ENCODE measurements at places on chromosomes 1 and 21.

DNA sequence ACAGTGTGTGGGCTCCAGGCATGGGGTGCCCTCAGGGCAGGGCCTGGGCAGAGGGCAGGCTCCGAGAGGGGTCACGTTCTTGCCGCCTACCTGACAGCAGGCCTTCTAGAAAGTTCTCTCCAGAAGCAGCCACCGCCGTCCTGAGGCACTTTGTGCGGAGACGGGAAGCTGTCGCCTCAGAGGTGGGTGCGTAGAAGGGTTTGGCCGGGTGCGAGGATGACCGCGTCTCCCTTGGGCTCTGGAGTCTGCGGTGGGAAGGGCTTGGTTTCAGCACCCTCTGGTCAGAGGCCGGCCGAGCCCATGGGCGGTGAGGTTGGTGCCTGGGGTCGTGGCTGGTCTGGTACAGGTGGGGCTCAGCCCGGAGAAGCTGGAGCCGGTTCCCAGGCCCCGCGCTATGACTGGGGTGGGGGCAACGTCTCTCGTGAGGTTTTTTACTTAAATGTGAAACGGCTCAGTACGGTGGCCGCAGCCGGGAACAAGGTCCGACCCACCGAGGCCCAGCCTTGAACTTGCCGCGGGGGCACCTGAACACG lies 10.1 kb upstream of the TTLL10 start:
- DNase-seq, result no peak

- no peak for DNase-seq
Observed at GRCh38 chr1:64302971-64303370, 99.5 kb downstream of the UBE2U start.

DNA sequence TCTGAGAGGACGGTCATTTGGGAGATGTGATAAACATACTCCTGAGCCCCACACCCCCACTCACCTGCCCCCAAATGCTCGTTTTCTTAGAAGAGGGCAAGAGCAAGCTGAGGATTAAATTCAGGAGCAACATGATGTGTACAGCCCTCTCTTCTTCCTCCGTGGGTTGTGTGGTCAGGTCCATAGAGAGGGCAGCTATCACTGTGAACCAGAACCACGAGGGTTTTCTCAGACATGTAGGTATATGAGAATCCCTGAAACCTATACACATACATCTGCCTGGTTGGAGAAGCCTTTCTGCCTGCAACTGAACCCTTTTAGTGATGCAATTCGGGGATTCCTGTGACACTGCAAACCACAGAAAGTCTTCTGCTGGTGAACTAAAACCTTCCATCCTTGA lies 38.9 kb downstream of the PGM1 start:
- DNase-seq, result no peak

DNA sequence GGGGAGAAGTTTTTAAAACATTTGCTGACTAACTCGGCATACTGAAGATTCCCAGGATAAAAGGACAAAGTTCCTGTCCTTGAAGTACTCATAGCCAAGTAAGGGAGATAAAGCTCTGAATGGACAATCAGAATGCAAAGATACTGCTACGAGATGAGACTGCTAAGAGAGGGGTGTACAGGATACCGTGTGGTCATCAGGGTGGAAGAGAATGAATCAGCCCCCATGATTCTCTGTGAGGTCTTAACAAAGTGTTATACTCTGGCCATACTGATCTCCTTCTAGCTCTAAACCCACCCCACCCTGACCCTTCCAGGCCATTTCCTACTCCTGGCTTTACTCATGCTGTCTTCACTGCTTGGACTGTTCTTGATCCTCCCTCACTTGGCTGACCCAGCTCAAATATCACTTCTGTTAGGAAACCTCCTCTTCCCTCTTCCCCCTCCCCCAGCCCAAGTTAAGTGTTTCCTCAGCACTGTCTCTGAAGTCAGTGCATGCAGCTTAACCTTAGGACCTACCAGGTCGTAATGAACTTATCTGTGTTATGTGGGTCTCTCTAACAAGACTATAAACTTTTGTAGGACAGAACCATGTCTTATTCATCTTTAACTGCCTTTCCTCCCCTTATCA lies 15.8 kb upstream of the MAGOH start:
- no peak for DNase-seq

DNA sequence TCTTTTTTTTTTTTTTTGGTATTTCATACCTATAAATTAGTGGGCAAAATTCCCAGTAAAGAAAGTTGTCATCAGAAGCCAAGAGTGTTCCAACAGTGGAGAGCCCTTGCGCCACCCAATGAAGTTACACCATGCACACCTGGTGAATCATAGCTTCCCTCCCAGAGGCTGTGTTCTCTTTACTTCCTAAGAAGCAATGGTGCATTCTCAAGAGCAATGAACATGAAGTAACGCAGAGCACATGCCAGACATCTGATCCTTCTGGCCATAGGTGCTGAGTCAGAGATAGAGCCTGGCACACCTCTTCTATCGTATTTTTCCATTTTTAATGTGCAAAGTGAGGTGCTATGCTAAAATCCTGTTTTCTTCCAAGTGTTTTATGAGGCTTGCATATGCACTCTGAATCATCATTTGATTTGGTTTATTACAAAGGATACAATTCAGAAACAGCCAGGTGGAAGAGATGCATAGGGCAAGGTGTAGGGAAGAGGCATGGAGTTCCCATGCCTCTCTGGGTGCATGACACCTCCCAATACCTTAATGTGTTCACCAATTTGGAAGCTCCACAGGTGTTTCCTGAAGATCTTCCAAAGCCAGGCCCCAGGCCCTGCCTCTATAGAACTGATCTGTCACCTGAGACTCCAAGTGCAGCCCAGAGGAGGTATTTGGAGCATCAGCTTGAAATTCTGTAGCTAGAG lies 408.0 kb downstream of the SIPA1L2 start:
- DNase-seq, result no peak

DNA sequence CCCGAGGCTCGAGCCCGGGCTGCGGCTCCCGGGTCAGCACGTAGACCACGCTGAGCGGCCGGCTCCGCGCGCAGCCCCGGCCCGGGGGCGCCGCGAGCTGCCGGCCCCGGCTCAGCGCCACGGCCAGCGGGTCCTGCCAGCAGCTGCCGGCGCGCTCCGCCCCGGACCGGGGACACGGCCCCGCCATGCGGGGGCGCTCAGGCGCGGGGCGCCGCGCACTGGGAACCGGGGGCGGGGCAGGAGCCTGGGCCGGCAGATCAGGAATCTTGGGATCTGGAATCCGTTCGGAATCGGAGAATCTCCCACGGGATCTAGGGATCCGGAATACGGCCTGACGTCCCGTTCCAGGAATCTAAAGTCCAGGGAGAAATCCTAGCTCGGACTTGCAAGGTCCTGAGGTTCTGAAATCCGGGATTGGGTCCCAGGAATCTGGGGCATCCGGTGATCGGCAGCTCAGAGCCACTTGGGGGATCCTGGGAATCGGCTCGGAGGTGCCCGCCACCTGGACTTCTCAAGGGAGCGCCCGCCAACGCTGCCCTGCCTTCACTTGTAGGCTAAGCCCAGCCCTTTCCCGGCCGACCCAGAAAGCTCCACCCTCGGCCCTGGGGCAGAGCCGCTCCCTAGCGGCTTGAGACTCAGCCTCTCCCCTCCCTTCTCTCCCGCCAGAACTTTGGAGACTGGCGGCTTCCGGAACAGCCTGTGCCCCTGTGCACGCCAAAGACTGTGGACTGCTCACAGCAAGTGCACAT lies at the start of gene MAP3K6:
MAP3K6 (minus strand) TSS at position 551 of the 749 bp plus-strand sequence; CDS start at position 187, 364 bp downstream.
- peak; percentile 72 for DNase-seq

GRCh38 chr1:245240648-245241165 lies 85.9 kb downstream of the KIF26B start:
- DNase-seq, result no peak

DNA sequence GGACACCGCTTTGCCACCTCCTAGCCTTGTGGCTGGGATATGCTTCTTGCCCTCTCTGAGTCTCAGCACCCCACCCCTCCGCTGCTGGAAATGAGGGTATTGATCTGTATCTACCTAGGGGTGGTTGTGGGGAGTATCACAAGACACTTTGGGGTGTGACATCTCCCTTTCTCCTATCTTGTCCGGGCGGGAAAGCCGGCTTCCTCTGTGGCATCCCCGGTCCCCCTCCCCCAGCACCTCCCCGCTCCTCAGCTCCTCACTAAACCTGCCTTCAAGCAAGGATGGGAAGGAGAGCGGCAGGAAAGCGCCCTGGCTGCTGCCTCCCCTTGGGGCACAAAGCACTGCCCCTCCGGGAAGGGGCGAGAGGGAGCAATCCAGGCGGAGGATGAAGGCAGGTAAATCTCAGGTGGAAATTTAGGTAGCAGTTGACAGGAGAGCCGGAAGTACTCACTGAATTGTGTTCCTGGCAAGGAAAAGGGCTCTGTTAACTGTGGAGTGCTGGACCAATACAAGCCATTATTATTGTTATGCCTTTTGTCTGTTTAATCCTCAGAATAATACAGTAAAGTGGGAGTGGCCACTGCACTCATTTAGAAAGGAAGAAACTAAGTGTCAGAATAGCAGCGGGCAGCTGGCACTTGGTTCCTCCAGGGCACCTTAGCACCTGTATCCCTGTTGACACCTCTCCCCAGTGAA lies 49.0 kb upstream of the LRP8 start:
- no peak for DNase-seq

DNA sequence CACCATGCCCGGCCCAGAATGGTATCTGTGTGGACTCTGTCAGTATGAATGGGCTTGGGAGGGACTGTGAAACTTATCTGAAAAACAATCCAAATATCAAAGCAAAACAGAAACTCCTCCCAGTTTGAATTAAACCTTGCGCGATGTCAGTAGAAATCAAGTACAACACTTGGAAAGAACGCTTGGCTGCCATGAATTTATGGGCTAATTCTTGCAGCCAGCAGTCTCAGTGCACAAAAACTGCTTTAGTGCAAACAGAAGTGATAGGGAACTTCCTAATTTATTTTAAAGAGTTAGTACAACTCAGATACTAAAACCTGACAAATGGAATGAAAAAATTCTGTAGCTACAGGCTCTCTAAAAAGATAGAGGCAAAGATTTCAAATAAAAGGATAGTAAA lies 8.5 kb downstream of the CLCA1 start:
- no peak for DNase-seq

DNA sequence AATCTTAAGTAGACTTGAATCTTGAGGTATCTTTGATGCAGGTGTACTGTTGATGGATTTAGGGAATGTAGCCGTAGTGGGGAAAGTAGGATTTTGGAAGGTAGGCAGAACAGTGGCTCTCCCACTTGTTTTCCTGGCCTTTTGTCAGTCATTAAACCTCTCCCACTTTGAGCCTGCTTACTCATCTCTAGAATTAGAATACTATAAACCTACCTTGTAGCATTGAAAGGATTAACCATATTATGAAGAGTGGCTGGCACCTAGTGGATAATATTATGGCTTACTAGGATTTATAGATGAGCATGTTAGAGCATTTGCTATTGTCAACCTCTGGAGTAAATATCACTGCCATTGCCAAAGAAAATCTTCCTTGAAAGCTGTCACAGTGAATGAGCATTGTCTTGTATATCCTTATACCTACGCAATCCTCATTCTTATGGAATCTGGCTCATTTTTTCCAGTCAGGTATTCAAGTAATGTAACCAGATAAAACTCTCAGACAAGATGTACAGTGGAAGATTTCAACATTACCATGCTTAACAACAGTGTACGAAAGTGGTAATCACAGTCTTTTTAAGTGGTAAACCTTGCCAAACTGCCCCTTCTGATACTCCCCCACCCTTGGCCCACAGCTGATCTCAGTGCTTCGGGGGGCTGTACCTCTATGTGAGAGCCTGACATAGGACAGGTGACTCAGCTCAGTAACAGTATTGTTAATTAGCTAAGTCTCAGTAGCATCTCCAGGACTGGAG lies 44.4 kb downstream of the SH3GLB1 start:
- DNase-seq, result no peak

DNA sequence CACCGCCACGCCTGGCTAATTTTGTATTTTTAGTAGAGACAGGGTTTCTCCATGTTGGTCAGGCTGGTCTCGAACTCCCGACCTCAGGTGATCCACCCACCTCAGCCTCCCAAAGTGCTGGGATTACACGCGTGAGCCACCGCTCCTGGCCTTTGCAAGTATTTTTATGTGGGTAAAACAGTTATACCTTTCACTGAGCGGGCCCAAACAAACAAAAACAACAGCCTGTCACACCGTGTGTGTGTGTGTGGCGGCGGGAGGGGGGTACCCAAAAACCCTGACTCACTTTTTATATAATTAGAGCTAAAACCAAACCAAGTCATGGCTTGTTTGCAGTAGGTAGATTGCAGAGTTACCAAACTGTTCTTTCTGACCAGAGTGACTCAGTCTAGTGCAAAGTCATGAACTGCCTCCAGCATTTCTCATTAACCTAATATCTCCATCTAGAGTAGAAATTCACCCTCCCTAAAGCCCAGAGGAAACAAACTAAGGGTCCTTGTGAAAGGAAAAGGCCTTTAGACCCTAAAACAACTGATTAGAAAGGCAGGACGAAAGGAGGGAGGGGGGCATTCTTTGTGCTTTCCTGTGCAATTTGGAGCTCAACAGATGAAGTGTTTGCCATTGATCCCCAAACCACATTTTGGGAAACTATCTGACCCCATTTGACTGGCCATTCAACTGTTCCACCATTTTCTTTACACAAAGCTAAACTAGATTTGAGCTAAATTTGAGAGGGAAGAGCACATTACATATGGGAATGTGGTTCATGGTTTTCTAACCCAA lies 181.0 kb downstream of the DHRS3 start:
- no peak for DNase-seq

- no peak for DNase-seq
Observed at GRCh38 chr1:241460098-241460873, 59.3 kb downstream of the FH start.

DNA sequence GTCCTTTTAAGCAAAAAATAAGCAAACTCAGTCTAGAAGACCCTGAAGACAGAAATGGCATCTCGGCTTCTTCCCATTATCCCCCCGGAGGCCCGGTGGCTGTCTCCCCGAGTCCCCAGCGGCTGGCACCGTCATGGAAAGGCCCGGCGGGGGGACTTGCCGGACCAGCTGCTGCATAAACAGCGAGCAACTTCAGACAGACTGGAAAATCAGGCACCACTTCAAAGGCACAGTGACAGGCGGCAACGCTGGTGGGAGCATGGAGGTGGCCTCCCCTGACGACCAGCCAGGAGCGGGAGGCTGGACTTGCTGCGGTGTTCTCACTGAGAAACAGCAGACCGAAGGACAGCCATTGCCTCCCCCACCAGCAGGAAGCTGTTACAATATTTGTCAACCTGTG lies 18.4 kb upstream of the C1QA start:
- no peak for DNase-seq

- no peak for DNase-seq
Observed at GRCh38 chr1:97143236-97143882, 421.8 kb downstream of the PTBP2 start.

GRCh38 chr1:201713086-201713810 lies 115.7 kb upstream of the IPO9 start:
- DNase-seq, result peak; percentile 59

DNA sequence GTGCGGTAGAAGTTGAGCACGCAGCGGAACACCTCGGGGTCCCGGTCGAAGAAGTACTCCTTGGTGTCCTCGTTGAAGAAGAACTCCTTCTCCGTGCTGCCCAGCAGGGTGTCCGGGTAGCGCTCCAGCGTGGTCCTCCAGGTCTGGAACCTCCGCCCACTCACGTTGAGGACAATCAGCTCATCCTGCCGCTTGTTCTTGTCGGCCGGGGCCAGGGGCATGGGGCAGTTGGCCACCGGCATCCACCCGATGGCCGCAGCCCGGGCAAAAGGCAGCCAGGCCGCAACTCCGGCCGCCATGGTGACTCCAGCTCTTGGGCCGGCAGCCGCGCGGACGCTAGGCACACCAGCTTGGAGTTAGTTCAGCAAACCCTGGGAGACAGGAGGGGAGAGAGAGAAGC lies 7.0 kb downstream of the KCND3 start:
- no peak for DNase-seq

- DNase-seq, result no peak
Observed at GRCh38 chr1:81420760-81421159, 380.0 kb upstream of the ADGRL2 start.
